Brain pericyte (primary cell): ENCODE measurements at places on chromosomes 16 and 17.

DNA sequence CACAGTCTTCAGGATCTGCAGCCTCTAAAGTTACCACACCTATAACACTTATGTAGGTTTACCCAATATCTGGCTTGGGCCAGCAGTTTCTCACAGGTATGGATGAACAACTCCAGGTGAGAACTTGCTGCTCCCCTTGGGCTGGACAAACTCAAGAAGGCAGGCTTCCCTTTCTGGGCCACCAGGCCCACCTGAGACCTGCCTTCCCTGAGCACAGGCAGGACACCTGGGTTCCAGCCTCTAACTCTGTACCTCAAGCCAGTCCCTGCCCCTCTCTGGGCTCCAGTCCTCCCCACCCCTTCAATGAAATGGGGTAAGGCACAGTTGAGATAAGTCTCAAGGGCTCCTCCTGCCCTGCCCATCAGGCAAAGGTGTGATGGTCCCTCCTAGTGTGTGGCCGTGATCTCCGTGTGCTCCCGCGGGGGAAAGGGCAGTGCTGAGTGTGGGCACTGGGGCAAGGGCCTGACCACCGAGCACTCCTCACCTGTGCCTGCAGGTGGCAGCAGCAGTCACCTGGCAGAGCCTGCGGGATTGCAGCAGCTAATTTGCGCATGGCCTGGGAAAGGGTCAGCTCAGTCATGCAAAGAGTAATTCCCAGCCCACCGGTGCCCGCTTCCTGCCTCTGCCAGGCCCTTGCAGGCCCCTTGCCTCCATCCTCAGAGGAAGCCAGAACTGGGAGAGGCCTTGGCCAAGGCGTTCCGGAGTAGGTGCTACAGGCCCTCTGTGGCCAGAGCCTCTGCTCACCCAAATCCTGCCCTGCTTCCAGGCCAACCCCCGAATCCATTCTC, 28.2 kb upstream of the ADGRG1 start:
- DNase-seq: no peak

DNA sequence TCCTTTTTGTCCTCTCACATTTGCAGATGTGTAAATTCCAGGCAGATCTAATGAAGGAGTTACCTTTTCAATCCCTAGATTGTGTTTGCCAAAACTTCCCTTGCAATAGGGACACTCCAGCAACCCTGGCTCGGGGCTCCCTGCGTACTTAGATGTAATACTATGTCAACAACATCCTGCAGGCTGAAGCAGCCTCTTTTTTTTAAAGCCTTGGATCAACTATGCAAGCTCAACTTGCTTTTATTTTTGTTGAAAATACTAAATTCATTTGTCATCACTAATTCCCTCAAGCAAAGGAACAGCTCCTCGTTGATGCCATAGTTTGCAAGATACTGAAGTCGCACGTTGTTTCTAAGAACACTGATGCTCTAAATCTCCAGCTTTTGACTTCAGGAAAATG, 59.1 kb downstream of the GRIN2A start:
- DNase-seq: no peak

DNA sequence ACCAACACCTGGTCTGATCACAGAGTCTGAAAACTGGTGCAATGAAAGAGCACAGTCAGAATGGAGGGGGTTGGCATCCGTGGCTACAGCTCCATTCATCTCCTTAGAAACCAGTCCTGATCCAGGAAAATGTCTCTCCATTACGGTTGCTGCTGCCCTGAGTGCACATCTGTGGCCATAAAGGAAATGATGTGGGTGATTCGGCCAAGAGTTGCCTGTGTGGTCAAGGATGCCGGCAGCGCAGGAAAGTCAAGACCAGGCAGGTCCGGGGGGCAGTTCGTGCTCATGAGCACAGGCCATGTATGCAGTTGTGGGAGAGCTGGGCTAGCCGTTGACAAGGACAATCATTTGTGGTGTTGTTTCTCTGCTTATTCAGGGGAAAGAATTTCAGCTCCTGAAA, 5.9 kb downstream of the XAF1 start:
- no peak for DNase-seq

DNA sequence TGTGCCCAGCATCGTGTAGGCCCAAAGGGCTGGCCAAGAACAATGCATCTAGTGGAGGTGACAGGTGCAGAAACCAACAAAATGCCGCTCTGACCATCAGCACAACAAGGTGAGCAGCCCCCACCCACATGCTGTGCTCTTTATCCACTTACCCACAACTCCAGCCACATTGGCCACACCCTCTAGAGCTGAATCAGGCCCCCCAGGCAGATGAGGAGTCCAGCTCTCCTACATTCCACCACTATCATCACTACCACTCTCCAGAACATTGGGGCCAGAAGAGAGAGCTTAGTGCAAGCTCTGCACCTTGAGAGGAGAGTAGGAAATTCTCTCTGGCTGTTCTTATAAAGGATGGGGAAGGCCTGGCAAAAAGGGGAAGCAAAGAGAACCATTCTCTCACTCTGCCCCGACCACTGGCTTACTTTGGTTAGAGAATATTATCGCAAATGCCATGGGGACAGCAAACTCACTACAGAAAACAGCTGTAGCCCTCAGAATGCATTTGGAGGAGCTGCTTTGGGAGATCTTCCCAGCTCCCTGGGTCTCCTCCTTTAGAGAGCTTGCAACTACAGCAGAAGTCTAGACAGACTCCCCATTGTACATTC, 75.0 kb downstream of the TMEM132E start:
- DNase-seq: no peak

- no peak for DNase-seq
Observed at GRCh38 chr17:78133971-78134898, 3.7 kb downstream of the TMC8 start.

DNA sequence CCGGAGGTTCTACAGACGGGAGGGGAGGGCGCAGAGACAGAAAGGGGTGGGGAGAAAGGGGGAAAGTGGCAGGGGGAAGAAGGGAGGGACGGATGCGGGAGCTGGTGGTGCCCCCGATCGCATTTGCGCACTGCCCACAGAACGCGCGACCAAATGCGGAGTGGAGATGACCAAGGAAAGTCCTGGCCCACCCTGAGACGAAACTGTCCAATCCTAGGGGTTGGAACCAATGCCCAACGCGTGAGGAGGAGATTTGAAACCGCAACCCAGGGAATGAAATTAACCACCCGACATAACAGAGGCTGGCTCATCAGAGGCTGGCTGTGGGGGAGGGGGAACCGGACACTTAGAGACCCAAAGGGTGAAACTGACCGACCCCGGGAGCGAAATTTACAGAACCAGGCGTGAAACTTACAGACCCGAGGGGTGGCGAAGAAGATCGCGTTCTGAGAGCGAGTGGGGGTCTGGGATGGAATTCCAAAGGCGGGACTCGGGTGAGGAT, 1.4 kb downstream of the HES7 start:
- no peak for DNase-seq

DNA sequence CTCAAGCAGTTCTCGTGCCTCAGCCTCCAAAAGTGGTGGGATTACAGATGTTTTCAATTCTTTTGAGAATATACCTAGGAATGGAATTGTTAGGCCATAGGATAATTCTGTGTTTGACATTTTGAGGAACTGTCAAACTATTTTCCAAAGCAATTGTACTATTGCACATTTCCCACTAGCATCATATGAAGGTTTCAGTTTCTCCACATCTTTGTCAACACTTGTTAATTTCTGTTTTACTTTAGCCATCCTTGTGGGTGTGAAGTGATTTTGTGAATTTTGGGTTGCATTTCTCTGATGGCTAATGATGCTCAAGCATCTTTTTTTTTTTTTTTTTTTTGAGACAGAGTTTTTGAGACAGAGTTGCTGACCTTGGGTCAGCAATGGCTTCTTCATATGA, 6.2 kb downstream of the NT5M start:
- no peak for DNase-seq

GRCh38 chr17:7083592-7083991, 3.5 kb upstream of the CLEC10A start:
- DNase-seq: no peak

DNA sequence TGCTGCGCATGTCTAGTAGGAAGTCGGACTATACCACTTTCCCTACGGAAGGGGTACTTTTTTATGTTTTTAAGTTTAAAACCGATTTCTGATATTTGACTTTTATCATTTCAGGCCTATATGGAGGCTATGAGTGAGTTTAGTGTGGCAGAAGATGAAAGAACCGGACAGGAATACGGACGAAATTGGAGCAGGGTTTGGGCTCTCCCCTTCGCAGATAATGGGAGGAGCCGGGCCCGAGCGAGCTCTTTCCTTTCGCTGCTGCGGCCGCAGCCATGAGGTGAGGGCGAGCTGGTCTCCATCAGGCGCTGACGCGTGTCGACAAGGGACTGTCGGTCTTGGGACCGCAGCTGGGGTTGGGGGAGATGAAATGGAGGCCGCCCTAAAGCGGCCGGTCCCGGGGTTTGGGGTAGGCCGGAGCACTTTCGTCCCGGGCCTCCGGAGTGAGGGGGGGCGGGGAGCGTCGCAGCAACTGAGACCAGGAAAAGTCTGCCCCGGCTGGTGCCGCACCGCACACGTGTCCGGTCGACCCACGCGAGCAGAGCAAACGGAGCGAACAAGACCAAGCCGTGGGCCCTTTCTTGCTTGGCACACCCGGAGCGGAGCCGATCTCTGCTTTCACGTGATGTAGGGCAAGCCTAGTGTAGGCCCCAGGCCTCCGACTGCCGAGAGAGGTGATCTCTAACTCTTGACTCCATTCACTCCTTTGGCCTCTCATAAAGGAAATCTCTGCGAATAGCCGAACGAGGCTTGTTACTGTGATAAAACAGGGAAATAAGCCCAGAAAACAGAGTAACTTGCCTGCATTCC, at the start of gene RPL19:
TSS of gene RPL19 (plus strand) at position 214 of the 810 bp plus-strand sequence. CDS start at position 276, 62 bp downstream.
- peak; percentile 80 for DNase-seq

DNA sequence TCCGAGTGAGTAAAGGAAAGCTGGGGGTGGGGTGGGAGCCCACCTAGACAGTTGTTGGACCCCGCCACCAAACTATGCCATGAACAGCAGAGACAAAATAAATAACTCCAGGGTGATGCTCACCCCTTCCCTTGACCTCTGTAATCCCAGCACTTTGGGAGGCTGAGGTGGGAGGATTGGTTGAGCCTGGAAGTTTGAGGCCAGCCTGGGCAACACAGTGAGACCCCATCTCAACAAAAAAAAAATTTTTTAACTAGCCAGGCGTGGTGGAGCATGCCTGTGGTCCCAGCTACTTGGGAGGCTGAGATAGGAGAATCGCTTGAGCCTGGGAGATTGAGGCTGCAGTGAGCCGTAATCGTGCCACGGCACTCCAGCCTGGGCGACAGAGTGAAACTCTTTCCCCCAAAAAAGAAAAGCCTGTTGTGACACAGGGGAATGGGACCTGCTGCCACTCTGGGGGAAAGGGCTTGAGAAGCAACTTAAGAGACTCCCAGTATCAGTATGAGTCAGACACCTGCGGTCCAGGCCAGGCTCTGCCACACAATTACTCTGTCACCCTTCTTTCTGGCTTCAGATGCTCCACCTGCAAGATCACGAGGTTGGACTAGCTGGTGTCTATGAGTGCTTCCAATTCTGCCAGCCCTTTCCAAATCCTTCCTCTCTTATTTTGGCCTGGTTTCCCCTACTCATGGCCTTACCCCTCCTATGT, 5.0 kb downstream of the SGCA start:
- no peak for DNase-seq
